A172 (cell line): ENCODE measurements at places on chromosomes 12 and 14. TPM values are rescaled to one million over a fixed set of nuclear protein-coding genes. Genes with fewer than 3 reads are reported as not detected.

GRCh38 chr12:85627584-85627983 lies 208.6 kb downstream of the RASSF9 start:
- DNase-seq: peak; percentile 51

- no peak for DNase-seq
These were observed 1.7 kb upstream of the OR4K5 start for GRCh38 chr14:19918553-19919264.

DNA sequence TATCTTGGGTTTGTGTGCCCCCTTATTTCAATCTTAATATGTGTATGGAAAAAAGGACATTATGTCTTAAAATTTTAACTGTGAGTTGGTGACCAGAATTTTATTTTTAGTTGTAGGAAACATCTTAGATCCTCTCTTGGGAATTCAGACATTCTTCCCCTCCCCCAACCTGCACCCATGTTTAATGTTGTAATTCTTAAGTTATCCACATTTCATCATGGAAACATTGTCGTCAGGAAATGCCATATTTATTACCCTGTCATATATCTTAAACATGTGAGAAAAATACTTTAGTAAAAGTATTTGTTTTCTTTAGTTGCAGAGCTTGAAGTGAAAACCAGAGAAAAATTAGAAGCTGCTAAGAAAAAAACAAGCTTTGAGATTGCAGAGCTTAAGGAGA lies 30.3 kb downstream of the YEATS4 start:
- DNase-seq: peak; percentile 19

DNA sequence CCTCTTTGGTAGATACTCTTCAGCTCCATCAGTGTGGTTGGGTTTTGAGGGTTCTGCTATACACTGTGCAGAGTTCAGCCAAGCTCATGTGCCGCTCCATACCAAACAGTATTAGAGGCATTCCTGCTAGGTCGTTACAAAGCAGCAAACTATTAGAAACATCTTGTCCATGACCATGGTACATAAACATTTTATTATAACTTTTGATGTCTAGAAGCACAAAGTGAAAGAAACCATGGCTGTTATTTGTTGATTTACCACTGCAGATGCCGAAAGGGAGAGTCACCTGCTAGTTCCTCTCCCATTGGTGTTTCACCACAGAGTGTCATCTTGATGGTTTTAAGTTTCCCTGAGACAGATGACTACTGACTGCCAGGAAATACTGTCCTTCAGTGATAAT lies 242.0 kb downstream of the ADAMTS20 start:
- peak; percentile 17 for DNase-seq

GRCh38 chr12:110266381-110266960 lies 14.6 kb upstream of the ATP2A2 start:
- no peak for DNase-seq

DNA sequence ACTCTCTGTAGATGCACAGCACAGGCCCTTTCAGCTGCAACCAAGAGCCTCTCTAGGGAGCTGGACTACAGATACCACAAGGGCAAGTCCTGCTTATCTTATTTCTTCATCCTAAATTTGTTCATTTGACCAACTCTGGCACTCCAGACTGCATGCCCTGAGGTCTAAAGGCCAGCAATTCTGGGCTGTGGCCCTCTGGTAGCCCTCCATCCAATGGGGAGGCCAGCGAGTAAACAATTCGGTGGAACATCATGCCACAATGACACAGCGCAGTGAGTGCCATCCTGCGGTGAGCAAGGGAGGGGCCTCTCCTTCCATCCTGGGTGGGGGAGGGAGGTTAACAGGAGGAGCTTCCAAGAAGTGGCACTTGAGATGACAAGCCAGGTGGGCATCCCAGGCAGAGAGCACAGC lies 652 bp upstream of the SELPLG start:
- peak; percentile 85 for DNase-seq

DNA sequence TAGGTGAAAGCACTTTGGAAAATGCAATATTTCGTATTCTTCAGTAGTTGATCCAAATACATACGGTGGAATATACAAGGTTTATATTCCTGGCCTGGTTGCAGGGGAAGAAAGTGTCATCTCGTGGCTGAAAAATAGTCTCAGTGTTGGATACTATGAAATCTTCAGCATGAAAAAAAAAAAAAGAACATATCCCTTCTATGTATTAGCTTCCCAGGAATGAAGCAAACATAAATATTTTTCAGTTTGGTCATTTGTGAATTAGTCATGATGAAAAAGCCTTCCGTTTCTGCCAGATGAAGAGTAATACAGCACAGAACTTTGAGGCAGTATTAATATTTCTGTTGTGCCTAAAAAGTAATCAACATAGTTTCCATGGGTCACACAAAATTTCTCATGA lies 36.7 kb downstream of the FLRT2 start:
- peak; percentile 44 for DNase-seq

- DNase-seq: no peak
These were observed 28.8 kb downstream of the CLMN start for GRCh38 chr14:95290871-95291431.

The AKAP5 gene
- total RNA-seq: 1.6 and 1.9 TPM in 2 replicates

The PHETA1 gene
- 9.4 and 16.6 TPM in 2 replicates for total RNA-seq

The FAM181A gene
- not detected in 2 replicates for total RNA-seq

The PRR13 gene
- total RNA-seq: 75.2 and 180 TPM in 2 replicates

The ARID4A gene
- total RNA-seq: 4.2 and 4.6 TPM in 2 replicates
